Motor neuron (in vitro differentiated cells): ENCODE measurements at places on chromosomes 4 and X.

- no peak for ATAC-seq
Observed at GRCh38 chr4:13765539-13765938, 138.0 kb upstream of the BOD1L1 start.

- no peak for ATAC-seq
Observed at GRCh38 chr4:115082633-115083032, 30.8 kb downstream of the NDST4 start.

DNA sequence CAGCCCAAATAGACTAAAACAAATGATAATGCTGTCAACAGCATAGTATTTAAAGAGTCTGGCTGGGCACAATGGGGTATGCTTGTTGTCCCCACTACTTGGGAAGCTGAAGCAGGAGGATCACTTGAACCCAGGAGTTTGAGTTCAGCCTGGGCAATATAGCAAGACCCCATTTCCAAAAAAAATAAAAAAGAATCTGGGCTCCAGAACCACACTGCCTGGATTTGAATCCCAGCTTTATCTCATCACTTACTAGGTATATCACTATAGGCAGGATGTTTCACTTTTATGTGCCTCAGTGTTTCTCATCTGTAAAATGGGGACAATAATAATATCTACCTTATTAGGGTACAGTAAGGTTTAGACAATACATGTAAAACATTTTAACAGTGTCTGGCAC, 5.3 kb upstream of the G3BP2 start:
- no peak for ATAC-seq

DNA sequence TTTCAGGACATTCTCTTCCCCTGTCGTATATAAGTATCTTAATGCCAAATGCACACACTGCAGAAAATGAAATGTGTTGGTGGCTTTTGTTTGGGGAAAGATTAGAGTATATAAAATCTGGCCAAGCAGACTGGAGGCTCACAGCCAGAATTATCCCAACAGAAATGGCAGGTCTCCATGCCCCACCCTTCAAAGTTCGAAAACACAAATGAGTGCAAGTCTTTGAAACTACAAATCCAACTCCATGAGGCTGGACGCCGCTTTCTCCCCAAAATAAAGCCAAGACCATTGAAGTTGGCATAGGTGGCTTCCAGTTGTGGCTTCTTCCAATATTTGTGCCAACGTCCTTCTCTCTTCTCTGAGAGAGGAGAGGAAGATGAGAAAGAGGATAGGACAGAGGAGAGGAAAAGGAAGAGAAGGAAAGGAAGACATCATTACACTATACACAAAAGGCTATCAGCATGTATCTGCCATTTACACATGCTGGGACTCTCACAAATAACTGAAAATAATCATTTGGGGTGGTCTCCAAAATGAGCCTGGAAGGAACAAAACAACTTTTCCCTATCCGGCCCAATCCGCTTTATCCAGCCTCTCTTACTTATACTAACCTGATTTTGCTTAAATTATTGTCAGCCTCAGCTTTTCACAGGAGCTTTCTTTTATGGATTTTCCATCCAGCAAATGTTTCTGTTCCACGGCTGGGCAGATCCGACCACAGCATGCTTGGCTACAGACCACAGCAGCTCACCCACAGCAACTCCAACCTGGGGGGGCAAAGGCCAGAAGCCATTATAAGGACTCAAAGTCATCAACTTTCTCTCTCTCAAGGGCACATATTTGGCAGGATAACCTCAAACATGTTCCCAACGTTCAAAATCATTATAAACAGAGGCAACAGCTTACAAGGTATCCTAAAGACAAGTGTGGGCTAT, 71.7 kb downstream of the APBB2 start:
- no peak for ATAC-seq

GRCh38 chr4:184437565-184438265, 36.6 kb downstream of the IRF2 start:
- ATAC-seq, result peak; percentile 28

DNA sequence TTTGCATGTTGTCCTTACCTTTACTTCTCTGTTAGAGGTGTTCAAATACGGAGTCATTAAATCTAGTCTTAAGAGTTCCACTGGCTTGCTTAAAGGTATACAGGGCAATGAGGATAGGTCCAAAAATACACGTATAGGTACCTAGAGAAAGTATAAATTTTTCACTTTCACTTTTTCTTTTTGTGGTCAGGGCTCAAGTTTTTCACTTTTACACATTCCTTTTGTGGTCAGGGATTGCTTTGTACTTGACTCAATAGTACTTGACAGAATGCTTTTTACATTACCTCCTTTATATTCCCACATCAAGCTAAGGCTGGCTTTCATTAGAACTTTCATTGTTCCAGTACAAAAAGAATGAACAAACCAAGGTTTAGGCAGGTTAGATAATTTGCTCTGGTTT, 21.7 kb downstream of the TMEM184C start:
- ATAC-seq, result no peak
